ENCODE measurements at places on chromosomes 13 and 19.
A peak's percentile ranks its signal among the peaks of the same experiment; 100 is the strongest.

- DNase-seq, result peak; percentile 33
Observed at GRCh38 chr13:36130552-36131221, 495 bp downstream of the DCLK1 start.

GRCh38 chr13:45194081-45194939 lies 6.5 kb downstream of the KCTD4 start:
- DNase-seq, result no peak

GRCh38 chr13:28584873-28585381 lies 74.0 kb upstream of the POMP start:
- DNase-seq, result no peak

GRCh38 chr13:110856942-110857835 lies 57.7 kb downstream of the ANKRD10 start:
- no peak for DNase-seq

DNA sequence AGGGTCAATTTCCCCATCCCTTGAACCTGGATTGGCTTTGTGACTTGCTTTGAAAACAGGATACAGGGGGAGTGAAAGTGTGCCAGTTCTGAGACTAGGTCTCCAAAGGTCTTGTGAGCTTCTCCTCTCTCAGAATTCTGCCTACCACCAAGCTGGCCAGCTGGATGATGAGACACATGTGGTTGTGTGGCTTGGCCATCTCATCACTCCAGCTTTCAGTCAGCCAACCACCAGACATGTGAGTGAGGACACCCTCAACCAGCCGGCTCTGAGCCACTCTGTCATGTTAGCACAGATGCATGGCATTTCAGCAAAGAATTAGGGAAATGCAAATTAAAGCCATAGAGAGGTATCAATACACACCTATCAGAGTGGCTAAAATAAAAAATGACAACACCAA lies 29.5 kb downstream of the ENOX1 start:
- DNase-seq, result no peak

DNA sequence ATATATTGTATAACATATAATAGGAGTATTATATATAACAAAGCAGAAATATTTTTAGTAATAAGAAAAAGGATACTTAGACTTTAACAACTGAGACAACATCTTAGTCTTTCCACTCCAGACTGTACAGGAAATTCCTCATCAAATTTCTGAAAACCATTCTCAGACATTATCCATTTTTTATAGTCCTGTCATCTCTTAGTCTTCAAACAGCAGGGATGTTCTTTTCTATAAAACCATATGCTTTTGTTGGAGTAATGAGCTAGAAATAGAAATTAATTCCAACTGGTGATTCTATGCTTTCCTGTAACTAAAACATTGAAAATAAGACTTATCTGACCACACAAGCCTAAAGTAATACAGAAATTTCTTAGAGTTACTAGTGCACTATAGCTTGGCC lies 82.2 kb upstream of the CSNK1A1L start:
- DNase-seq, result no peak

DNA sequence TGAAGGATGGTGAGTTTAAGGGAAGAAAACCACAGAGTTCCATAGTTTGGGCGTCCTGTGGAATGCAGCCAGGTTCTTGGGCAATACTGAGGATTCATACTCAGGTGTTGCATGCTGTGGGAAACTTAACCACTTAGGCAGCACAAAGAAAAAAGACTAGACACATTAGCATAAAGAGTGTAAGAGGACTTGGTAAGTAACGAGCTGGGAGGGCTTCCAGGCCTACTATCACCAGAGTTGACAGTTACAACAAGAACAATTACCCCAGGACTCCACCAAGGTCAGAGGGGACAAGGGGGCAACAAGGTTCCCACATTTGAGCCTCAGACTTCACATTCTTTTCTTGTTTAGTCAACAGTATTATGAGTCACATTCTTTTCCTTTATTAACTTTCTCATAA lies 33.2 kb downstream of the KCTD12 start:
- DNase-seq, result no peak
